A673 (cell line): ENCODE measurements at places on chromosomes 16 and 17. TPM values are rescaled to one million over a fixed set of nuclear protein-coding genes. Genes with fewer than 3 reads are reported as not detected.

The MPRIP gene
- total RNA-seq = 290 and 302 TPM in 2 replicates

GRCh38 chr16:2816751-2817339 lies at the start of gene PRSS21:
Gene PRSS21, plus strand, starts transcription at chr16:2817237. Its CDS starts 32 bp downstream, at chr16:2817269.
- DNase-seq = no peak

The TAC4 gene
- total RNA-seq = not detected in 2 replicates

The NT5M gene
- 2.6 and 4.8 TPM in 2 replicates for total RNA-seq

- DNase-seq = no peak
Measured at GRCh38 chr17:40967582-40967981, 834 bp upstream of the KRT39 start.

The CALB2 gene
- total RNA-seq = not detected in 2 replicates

The PRSS33 gene
- total RNA-seq = not detected in 2 replicates

DNA sequence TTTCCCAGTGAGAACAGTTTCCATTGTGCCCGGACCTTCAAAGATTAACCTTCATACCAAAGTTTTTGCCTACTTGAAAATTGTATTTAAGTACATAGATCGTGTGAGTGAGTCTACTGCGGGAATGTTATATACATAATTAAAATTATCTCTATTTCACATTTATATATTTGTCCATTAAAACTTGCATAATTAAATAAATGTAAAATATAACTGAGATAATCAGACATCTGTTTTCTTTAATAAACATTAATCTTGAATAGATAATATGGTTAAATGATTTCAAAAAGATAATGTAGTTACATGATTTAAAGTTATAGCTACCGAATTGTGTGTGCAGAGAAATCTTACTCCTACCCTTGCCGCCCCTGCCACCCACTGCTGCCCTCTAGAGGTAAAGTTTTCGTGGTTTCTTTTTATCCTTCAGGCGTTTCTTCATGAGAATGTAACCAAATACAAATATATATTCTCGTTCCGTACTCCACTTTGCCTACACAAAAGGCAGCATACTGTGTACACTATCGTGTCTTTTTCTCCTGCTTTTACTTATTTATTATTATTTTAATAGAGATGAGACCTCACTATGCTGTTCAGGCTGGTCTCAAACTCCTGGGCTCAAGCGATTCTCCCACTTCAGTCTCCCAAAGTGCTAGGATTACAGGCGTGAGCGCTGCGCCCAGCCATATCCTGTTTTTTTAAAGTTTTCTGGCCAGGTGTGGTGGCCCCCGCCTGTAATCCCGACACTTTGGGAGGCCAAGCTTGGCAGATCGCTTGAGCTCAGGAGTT lies 35.6 kb downstream of the RPA1 start:
- peak; percentile 54 for DNase-seq

The ABCA6 gene
- total RNA-seq = 2.1 and 3.5 TPM in 2 replicates

- no peak for DNase-seq
Measured at GRCh38 chr16:4664538-4665418, 28.6 kb upstream of the NUDT16L1 start.

DNA sequence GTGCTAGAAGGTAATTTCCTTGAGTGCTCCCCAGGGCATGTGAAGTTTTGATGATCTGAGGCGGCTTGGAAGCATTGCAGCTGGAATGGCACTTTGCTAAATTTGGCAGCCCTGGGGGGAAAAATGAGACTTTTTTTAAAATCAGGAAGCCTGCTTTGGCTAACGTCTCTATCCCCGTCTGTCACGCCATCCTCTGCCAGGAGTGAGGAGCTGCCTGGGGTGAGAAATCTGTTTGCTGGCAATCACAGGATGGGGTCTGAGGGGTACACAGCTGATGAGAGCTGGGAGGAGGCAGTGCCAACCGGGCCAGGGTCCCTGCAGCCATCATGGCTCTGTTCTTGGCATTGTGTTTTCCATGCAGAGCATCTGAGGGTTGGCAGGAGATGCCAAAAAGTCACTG lies 2.0 kb downstream of the ABCC12 start:
- DNase-seq = peak; percentile 44

DNA sequence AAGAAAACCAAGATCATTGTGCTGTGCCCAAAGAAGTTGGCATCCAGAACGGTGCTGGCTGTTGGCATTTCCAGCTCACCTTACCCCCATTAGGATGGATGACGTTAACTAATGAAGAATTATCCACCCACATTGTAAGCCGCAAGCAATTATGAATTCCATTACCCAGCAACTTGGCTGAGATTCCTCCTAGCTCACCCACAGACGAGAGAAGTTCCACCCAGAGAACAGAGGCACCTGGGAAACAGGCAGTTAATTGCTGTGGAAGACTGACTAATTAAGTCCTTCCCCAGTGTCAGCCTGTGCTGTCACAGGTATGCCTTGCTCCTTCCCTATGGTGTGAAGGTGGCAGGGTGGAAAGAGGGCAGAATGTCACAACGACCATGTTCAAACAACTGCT lies 456.2 kb upstream of the CDH5 start:
- DNase-seq = no peak

The MYL11 gene
- not detected in 2 replicates for total RNA-seq

The SETD6 gene
- 35.2 and 36.1 TPM in 2 replicates for total RNA-seq

DNA sequence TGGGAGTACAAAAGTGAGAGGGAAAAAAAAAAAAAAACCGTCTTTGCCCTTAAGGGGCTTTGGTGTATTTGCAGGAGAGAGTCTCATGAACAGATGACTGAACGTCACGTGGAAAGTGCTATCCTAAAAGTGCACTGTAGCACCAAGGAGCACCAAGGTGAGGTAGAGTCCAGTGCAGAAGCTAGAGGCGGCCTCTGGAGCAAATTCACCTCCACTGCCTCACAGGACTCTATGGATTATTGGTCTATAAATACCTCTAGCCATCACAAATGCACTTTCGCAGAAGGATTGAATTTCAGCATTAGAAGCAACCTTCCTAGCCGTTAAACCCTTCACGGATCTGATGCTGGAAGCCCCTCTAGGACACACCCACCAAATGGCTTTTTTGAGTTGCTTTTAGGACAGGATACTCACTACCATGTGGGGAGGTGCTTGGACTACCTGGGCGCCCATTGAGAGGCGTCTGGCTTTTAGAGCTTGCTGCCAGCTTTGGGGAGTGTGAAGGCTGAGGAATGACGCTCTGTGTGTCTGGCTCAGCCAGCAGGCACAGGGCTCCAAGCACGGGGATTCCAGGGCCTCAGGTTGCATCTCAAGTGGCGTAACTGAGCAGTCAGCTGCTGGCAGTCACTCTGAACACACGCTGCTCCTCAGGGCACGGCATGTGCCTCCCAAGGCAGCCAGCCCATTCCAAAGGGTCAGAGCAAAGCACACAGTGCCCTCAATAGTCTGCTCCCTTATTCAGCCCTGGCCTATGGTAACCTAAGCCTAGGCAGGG lies 52.7 kb downstream of the CDRT4 start:
- no peak for DNase-seq

DNA sequence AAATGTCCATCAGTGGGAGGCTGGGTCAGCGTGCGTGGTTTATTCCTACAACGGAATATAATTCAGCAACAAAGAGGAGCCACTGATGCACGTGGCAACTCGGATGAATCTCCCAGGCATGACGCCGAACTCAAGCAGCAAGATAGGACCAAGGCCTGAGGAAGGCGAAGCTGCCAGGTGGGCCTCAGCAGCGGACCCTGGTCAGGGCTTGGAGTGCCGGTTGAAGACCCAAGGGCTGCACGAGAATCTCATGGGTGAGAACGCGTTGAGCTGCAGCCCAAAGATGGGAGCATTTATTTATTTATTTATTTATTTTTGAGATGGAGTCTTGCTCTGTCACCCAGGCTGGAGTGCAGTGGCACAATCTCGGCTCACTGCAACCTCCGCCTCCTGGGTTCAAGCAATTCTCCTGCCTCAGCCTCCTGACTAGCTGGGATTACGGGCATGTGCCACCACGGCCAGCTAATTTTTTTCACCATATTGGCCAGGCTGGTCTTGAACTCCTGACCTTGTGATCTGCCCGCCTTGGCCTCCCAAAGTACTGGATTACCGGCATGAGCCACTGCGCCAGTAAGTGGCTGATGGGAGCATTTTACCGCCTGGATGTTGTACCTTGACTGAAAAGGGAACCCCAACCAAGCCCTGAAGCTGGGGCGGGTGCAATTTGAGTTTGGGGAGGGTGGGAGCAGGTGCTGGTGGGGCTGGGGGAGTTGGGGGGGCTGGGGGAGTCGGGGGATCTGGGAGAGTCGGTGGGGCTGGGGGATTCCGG lies 18.1 kb upstream of the BAHCC1 start:
- DNase-seq = no peak

DNA sequence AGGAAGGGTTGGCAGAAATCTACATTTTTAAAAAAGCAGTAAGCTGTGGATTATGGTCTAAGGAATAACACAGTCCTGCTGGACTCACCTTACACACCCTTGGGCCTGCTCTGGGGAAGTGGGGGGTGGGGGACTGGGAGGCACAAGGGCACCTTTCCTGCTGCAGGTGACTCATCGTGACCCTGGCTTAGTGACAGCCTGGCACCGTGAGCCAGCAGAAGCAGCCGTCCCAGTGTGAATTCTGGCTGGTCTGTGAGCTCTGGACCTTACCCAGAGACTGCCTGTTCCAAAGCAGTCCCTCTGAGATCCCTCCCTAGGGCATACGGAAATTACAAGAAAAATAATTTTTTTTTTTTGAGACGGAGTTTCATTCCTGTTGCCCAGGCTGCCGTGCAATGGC lies 4.2 kb upstream of the CRK start:
- DNase-seq = no peak

The PDP2 gene
- total RNA-seq = 40.5 and 42.0 TPM in 2 replicates

The CD300H gene
- not detected in 2 replicates for total RNA-seq
